ENCODE measurements at places on chromosomes 7 and 10.

DNA sequence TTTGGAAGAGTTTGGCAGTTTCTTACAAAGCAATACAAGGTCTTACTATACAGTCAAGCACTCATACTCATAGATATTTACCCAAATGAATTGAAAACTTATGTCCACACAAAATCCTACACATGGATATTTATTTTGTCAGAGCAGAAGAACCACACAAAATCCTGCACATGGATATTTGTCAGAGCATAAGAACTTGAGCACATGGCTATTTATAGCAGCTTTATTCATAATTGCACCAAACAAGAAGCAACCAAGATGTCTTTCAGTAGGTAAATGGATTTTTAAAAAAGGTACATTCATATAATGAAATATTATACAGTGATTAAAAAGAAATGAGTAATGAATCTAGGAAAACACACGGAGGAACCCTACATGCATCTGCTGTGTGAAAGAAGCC is 115.4 kb downstream of the BTAF1 start:
- no peak for DNase-seq

DNA sequence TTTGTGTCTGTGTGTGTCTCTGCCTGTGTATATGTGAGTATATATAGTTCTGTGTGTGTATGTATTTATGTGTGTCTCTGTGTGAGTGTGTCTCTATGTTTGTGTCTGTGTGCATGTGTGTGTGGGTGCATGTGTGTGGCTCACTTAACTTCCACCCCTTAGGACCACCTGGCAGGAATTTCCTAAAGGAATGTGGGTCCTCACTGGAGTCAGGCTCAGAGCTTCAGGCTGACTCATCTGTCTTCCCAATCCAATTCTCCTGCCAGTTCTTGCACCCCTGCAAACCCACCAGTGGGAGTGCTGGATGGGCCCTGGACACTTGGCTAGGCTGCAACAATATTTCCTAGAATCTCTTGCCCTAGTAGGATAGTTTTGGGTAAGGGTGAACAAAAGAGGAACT is 70.2 kb upstream of the GRB10 start:
- DNase-seq, result no peak

GRCh38 chr10:28684157-28684985 is 7.0 kb downstream of the BAMBI start:
- DNase-seq, result no peak

DNA sequence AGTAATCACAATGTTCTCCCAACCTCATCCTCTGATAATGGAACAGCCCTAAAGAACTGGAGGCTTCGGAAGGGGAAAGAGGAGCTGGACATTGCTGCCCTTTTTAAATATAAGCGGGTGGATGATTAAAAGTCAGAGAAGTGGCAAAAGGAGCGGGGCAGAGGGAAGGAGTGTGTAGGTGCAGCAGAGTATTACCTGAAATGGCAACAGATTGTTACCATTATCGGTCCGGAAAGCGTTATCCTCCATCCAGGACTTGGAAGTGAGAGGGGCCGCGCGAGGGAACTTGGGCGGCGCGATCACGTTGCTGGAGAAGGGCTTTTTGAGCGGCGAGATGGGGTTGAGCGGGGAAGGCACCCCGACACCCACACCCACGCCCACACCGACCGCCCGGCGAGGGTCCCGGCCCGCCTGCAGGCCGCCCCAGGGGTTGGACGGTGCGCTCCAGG is 51.7 kb downstream of the CPEB3 start:
- DNase-seq, result no peak

- no peak for DNase-seq
Measured at GRCh38 chr7:5367661-5368060, 56.0 kb downstream of the TNRC18 start.

GRCh38 chr7:30970594-30971094 is 6.9 kb downstream of the GHRHR start:
- no peak for DNase-seq
